Activated CD4-positive, alpha-beta T cell treated with anti-CD3 and anti-CD28 coated beads, Interleukin-2, amount 10 ng/mL, durations not matched to agents 24 days and 14 days (primary cell): ENCODE measurements at places on chromosomes 3 and 15. TPM values are rescaled to one million over a fixed set of nuclear protein-coding genes. Genes with fewer than 3 reads are reported as not detected.

- H3K27ac ChIP-seq = no peak overlapping the region
- no peak overlapping the region for H3K4me3 ChIP-seq
- no peaks in the 10 kb centered on the region for H3K36me3 ChIP-seq
- no peaks in the 10 kb centered on the region for H3K27me3 ChIP-seq
- DNase-seq = no peak
These were observed 365.7 kb downstream of the GABRG3 start for GRCh38 chr15:27336676-27337075.

Gene ADAMTSL3
- not detected in 2 replicates for total RNA-seq

Gene CCDC191
- 0.66 and 1.7 TPM in 2 replicates for total RNA-seq

- peaks cover 14% of the 10 kb centered on the region for H3K27me3 ChIP-seq
- no peak for DNase-seq
- H3K4me1 ChIP-seq = peaks cover 16% of the 10 kb centered on the region
- H3K27ac ChIP-seq = no peak overlapping the region
- no peak overlapping the region for H3K4me3 ChIP-seq
- peaks cover 4% of the 10 kb centered on the region for H3K36me3 ChIP-seq
These were observed 26.3 kb upstream of the TIPARP start for GRCh38 chr3:156648086-156648485.

- no peaks in the 10 kb centered on the region for H3K4me1 ChIP-seq
- no peaks in the 10 kb centered on the region for H3K36me3 ChIP-seq
- no peak overlapping the region for H3K4me3 ChIP-seq
- no peak overlapping the region for H3K27ac ChIP-seq
- H3K27me3 ChIP-seq = no peaks in the 10 kb centered on the region
- DNase-seq = no peak
These were observed 45.4 kb downstream of the PLOD2 start for GRCh38 chr3:146115619-146116018.

Gene TEX9
- 0.35 and 1.6 TPM in 2 replicates for total RNA-seq

Gene SLC7A14
- total RNA-seq = not detected in 2 replicates

Gene ISLR2
- not detected in 2 replicates for total RNA-seq

Gene CAMK2N2
- total RNA-seq = 0.14 TPM in 2 replicates

DNA sequence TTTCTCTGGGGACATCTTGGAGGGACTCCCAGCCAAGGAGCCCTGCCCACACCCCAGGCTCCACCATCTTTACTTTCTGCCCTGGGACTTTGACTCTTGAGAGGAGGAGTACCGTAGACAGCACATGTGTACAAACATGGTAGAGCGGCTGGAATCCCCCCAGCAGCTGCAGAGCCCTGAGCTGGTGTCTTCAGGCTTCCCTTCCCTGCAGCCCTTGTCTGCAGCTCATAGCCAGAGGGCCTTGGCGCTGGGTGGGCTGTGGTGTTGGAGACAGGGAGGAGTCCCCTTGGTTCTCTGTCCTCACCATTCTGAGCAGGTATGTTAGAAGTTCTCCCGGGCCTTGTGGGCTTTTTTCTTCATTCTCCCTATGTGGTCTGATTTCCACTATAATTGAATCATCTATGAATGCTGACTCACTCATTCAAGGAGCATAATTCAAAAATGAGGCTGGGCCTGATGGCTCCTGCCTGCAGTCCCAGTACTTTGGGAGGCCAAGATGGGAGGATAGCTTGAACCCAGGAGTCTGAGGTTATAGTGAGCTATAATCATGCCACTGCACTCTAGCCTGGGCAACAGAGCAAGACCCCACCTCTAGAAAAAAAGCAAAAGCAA, 97.8 kb upstream of the MEF2A start:
- H3K36me3 ChIP-seq = no peaks in the 10 kb centered on the region
- peaks cover 15% of the 10 kb centered on the region for H3K27me3 ChIP-seq
- no peak overlapping the region for H3K4me3 ChIP-seq

DNA sequence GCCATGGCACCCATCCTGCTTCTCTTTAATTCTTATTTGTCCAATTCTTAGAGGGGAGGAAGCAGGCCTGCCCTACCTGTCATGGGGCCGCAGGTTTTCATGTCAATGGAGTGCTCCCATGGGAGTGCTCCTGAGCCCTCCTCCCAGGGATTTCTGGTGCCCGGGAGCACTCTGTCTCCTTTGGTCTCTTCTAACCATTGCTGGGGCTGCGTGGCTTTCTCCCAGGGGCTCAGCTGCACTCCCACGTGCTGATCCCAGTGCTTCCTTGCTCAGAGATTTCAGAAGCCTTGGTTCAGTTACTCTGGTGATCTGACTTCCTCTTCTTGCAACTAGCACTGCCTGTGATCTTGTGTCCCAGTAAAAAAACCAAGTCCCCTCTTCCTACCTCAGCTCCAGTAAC, 68.0 kb upstream of the ARL8B start:
- no peaks in the 10 kb centered on the region for H3K36me3 ChIP-seq
- no peaks in the 10 kb centered on the region for H3K27me3 ChIP-seq
- H3K27ac ChIP-seq = peak overlapping the region; percentile 60
- no peak overlapping the region for H3K4me3 ChIP-seq
- DNase-seq = no peak

Gene ACAA1
- 68.7 and 71.6 TPM in 2 replicates for total RNA-seq

DNA sequence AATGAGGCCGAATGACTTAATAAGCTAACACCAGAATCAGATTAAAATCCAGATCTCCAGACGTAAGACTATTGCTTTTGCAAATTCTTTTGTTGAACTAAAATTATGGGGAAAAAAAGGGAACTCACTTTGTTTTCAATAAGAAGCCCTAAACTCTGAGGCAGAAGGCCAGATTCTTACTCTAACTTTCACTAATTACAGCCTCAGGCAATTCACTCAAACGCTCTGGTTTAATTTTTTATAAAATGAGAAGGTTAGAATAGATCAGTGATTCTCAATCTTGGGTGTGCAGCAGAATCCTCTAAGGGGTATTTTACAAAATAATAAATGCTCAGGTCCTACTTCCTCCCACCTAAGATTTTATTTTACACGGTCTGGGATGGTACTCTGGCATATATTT, 38.1 kb downstream of the C3orf70 start:
- H3K27ac ChIP-seq = no peak overlapping the region
- H3K4me3 ChIP-seq = no peak overlapping the region
- H3K27me3 ChIP-seq = peaks cover 20% of the 10 kb centered on the region
- H3K4me1 ChIP-seq = no peaks in the 10 kb centered on the region
- DNase-seq = no peak
